MG63 (cell line): ENCODE measurements at places on chromosomes 6 and 20. TPM values are rescaled to one million over a fixed set of nuclear protein-coding genes. Genes with fewer than 3 reads are reported as not detected.
A peak's percentile ranks its signal among the peaks of the same experiment; 100 is the strongest.

DNA sequence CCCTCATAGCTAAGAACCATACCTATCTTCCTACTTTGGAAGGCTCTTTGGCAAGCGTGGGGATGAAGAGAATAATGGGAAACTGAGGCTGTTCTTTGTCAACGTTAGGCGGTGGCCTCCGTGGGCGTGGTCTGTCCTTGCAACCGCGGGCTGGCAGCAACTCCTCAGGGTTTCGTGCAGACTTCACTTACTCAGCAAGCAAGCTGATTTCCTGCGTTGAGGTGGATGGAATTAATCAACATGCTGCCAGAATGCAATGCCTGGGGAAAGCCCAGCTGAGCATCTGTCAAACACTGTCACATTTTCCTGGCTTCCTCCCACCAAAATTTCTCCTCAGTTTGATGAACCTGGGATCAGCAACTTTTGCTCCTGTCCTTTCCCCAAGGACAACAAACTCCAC, 9.2 kb upstream of the IL17F start:
- peak; percentile 82 for DNase-seq

GRCh38 chr20:5168651-5169396, 42.0 kb downstream of the CDS2 start:
- DNase-seq = peak; percentile 40

Gene PLCB4
- total RNA-seq = 0.07 and 0.12 TPM in 2 replicates

Gene FAM209B
- total RNA-seq = not detected in 2 replicates

DNA sequence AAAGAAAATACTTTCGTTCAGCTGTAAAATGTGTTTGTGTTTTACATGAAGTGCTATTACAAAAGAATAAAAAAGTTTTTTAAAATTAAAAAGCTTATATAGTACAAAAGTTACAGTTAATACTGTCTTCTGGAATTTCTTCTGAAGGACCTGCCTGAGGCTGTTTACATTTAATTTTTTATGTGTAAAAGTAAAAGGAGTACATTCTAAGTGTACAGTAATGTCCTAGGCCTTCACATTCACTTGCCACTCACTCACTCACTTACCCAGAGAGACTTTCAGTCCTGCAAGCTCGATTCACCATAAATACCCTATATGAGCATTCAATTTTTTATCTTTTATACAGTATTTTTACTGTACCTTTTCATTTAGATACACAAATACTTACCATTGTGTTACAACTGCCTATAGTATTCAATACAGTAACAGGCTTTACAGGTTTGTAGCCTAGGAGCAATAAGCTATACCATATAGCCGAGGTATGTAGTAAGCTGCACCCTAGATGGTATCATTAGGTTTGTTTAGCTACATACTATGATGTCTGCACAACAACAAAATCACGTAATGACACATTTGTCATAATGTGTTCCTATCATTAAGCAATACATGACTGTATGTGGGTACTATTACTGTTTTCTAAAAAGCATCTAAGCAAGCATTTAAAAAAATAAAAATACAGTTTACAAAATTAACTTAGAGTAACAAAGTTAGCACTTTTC, 33.0 kb downstream of the RNF146 start:
- DNase-seq = no peak

Gene STX16
- 30.4 and 45.4 TPM in 2 replicates for total RNA-seq

Gene RBM39
- 273 and 328 TPM in 2 replicates for total RNA-seq

DNA sequence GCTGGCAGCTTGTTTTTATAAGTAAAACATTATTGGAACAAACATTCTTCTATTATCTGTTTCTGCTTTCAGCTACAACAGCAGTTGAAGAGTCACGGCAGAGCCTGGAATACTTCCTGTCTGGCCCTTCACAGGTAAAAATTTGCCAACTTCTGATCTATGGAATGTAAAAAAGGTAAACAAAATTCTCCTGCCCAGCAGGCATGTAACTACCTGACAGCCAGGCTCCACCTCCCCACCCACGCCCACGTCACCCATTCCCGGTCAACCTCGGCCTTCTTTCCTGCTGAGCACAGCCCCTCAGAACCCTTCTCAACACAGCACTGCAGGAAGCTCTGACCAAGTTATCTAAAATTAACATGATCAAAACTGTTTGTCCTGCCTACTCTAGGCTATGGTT, 166.0 kb downstream of the DLL1 start:
- DNase-seq = peak; percentile 26

DNA sequence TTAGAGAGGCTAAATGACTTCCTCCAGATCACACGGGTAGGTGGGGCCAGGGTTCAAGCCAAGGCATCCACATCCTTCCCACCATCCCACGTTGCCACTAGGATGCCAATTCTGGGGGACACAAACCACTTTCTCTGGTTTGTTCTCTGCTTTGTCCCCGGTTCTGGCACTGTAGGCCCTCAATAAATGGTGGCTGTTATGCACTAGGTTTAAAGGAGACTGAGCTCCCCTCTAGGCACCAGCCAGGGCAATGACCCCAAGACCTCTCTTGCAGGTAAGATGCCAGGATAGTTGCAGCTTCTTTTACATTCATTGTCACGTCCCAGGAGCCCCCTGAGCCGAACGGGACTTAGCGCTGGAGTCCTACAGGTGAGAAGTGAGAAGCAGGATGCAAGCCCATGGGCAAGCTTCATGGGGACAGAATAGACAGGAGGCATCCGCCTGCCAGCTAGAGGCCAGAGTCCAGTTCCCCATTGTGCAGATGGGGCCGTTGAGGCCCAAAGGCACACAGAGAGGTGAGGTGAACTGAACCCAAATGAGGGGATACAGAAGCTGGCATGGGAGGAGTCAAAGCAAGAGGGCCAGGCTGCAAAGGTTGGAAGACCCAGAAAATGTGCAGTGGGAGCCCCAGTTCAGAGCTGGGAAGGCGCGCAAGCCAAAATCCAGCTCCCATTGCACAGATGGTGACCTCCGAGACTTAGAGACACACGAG, 677 bp downstream of the PXMP4 start:
- no peak for DNase-seq

Gene ZBTB12
- total RNA-seq = 0.67 and 9.3 TPM in 2 replicates

Gene ELMO2
- total RNA-seq = 29.5 and 41.7 TPM in 2 replicates

Gene MYO6
- total RNA-seq = 3.5 and 4.1 TPM in 2 replicates

GRCh38 chr6:38378801-38379200, 260.9 kb downstream of the BTBD9 start:
- no peak for DNase-seq
